ENCODE measurements at places on chromosomes 6 and 20.
A peak's percentile ranks its signal among the peaks of the same experiment; 100 is the strongest.

- peak; percentile 72 for DNase-seq
Observed at GRCh38 chr6:122995921-122996793, at the start of gene CLVS2. Gene CLVS2 (plus strand): TSS chr6:122996235. CDS start chr6:122997778, 1,543 bp downstream.

- DNase-seq = no peak
Observed at GRCh38 chr20:34347571-34347970, 15.5 kb upstream of the ITCH start.

GRCh38 chr6:148689168-148689567 lies 57.7 kb upstream of the UST start:
- no peak for DNase-seq

DNA sequence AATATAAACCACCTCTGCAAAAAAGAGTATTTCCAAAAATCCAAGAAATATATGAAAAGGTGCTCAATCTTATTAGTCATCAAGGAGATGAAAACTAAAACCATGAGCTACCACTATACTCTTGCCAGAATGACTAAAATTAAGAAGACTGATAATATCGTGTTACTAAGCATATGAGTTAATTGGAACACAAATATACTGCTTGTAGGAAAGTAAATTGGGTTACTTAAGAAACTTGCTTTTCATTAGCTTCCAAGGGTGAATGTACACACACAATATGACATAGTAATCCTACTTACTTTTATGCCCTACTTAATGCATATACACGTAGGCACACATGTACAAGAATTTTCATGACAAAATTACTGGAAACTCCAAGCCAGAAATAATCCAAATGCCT lies 3.4 kb downstream of the THEMIS start:
- DNase-seq = no peak

- DNase-seq = no peak
Observed at GRCh38 chr20:6582449-6582848, 185.0 kb upstream of the BMP2 start.

Measured in AG20443 (cell line).